ENCODE measurements at places on chromosomes 1 and 21.
A peak's percentile ranks its signal among the peaks of the same experiment; 100 is the strongest.

DNA sequence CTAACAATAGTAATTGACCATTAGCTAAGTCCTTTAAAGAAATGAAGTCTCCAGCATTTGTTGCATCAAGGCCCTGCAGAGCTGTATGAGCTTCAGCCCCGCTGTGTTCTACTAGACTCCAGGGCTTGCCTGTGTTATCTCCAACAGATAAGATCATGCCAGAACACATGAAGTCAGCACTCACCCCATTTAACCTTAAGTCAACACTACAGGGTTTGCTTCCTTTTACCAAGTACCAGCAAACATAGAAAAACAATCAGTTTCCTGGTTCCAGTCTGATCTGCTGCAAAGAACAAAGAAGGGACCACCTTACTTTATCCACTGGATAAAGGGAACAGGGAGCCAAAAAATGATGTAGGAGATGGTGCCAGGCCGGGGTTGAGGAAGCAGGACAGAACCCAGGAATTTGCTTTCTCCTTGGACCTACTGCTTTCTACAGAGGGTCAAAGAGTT, 41.3 kb upstream of the ENAH start:
- no peak for DNase-seq

GRCh38 chr1:47592296-47593012, 154.6 kb downstream of the FOXD2 start:
- no peak for DNase-seq

- no peak for DNase-seq
These were observed 42.8 kb downstream of the ACP6 start for GRCh38 chr1:147627435-147628110.

- no peak for DNase-seq
These were observed 105.8 kb downstream of the SLC16A1 start for GRCh38 chr1:112850034-112850757.

DNA sequence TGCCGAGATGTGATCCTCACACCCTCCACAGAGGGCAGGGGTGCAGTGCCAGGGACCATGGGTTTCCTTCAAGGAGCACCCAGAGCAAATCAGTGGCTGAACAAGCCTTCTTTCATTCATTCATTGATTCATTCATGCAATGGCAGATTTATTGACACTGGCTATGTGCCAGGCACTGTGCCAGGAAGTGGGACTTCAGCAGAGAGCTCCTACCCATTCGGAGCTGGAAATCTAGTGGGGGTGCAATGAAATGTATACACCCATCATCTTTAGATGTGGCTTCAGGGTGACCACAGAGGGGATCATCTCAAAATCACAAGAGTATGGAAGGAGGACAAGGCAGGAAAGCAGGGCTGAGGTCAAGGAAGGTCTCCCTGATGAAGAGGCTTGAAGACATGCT, 18.9 kb downstream of the SLC6A9 start:
- DNase-seq: no peak

DNA sequence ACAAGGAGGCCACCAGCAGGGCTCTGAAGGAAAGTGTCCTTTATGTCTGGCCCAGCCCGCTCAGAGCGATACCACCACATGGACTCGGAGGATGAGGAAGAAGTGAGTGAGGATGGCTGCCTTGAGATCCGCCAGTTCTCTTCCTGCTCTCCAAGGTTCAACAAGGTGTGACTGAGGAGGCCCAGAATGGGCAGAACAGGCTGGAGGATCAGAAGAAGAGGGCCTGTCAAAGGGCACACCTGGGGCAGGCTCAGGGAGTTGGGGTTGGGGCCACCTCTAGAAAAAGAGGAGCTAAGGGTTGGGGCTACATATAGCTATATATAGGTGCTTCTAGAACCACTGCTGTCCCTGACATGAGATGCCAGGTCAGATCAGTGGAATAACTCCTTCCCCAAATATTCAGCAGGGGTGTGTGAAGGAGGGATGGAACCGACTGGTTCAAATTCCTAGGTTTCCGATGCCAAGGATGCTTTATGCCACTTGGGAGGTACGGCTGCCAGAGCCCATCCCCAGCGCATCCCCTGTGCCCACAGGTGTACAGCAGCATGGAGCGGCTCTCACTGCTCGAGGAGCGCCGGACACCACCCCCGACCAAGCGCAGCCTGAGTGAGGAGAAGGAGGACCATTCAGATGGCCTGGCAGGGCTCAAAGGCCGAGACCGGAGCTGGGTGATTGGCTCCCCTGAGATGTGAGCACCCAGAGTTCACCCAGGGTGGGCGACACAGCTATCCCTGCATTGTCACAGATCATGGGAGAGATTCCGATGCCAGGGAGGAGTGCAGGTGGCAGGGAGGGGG, 102.2 kb downstream of the PIK3R3 start:
- no peak for DNase-seq

DNA sequence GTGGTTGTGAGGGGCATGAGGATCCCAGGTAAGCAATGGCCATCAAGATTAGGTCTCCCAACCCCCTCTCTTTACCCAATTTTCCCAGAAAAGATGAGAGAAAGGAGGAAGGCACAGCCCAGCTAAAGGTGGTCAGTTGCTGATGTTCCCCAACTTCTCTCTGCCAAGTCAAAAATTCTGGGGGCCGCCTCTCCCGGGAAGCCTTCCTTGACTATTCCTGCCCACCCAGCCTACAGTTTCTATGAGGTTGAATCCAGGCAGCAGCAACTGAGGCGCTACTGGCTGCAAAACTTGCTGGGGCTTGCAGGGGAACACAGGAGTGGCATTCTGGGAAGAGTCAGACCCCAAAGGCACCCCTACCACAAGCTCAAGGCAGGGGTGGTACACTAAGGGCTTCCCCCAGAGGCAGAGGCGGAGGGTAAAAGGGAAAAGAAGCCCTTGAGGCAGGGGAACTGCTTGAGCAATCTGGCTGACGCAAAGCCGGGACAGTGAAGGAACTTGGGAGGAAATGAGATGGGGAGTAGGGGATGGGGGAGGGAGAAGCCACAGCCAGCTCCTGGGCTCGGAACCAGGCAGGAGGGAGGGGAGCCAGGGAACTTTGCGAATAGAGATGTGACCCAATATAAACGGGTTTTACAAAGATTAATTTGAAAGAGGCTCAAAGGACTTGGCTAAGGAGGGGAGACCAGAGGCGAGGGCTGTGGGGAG, 31.2 kb downstream of the SDC3 start:
- DNase-seq: no peak

DNA sequence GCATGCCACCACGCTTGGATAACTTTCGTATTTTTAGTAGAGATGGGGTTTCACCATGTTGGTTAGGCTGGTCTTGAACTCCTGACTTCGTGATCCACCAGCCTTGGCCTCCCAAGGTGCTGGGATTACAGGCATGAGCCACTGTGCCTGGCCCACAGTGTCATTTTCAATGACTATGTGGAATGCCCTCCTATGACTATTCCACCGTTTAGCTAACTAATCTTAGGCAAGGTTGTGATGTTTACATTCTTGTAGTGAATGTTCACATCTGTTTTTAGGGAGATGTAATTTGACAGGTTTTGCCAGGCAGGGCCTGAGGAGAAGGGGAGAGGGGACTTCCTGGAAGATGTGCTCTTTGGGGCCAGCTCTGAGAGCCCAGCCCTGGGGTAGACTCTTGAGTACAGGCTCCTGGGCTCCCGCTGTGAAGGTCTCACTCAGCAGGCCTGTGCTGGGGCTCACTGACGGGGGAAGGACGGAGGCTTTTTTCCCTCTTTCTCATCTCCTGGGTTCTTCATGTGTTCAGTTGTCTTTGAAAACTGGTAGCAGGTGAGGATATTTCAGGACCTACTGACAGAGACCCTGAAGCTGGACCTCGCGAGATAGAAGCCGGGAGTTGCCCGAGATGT, 13.2 kb downstream of the COQ8A start:
- DNase-seq: no peak

- DNase-seq: no peak
These were observed 128.1 kb downstream of the SIK1 start for GRCh38 chr21:43298546-43299440.

DNA sequence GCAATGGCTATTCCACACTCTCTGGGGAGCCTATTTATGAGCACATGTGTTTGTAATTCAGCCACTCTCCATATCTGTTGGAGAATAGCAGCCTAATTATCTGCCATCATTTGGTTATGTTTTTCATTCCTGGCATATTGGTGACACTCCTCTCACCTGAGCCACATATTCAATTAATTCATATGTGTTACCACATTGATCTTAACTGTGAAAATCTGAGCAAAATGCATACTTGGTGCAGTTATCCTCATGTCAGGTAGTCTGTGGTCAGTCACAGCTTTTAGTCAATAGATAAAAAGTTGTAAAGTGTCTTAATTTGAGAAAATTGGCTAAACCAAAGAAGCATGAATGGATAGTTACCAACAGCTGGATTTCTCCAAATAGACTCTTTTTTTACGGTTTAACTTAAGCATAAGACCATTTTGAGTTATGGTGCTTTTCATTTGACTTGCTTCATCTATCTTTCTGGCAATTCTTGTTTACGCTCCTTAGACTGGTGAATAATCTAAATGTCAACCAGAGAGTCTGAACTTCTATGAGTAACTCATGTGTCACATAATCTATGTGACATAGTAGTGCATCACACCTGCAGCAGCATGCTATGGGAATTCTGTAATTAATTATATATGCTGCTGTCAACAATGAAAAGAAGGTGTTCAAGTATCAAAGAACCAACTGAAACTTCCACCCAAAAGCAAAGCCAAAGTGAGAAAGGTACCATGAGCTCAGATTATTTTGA, 187.7 kb upstream of the SGIP1 start:
- DNase-seq: no peak

GRCh38 chr21:26914557-26914956, 52.3 kb downstream of the ADAMTS5 start:
- DNase-seq: no peak

DNA sequence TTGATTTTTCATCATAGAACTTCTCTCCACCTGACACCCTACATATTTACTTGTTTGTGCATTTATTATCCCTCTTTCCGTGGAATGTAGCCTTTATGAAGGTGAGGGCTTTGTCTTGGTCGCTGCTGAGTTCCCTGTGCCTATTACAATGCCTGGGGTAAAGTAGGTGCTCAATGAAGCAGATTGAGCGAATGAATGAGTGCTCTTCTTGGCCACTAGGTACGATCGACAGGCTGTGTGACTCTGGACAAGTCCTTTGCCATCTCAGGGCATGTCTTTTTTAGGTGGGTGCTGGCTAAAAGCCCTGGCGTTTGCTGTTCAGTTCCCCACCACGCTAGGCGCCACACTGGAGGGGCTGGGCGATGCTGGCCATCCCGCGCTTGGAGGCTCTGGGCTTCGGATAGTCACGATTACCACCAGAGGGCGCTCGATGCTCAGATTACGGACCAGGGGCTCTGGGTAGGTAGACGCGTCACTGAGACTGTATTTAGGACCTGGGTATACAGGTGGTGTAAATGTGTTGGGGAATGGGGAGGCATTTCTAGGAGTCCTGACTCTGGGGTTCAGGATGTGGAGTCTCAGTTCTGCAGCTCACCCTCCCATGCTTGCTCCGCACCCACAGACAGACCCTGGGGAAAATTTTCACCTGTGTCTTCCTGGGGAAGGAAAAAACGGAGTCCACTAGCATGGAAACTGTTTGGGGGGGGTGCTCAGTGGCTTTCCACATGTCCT, 71.0 kb upstream of the CSF3R start:
- DNase-seq: peak; percentile 44

DNA sequence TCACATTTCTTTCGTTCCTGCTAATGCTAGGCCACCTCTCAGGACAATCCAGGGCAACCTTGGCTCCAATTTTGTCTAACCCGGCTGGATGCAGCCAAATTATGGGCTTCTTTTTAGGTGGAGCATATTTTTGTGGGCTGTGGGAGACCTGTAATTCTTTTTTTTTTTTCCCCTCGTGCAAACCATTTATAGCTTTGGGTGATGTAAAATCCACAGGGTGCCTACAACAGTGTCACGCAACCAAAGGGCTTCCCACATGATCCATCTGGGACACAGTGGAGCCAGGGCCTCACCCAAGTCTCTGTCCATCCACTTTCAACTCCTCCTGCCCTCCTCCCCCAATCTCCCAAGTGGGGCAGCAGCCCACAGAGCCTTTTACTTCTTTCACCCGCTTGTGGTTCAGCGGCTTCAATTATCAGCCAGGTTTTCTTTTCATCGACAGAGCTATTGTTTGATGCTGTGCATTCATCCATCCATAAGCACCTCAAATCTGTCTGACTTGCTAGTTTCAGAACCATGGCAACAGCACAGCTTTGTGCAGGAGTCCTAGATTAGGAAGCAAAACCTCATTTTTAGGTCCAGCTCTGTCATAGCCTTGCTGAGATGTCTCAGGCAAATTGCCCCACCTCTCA, 10.0 kb upstream of the OVAAL start:
- no peak for DNase-seq

- DNase-seq: no peak
These were observed 33.5 kb downstream of the SLC1A7 start for GRCh38 chr1:53108646-53109580.

DNA sequence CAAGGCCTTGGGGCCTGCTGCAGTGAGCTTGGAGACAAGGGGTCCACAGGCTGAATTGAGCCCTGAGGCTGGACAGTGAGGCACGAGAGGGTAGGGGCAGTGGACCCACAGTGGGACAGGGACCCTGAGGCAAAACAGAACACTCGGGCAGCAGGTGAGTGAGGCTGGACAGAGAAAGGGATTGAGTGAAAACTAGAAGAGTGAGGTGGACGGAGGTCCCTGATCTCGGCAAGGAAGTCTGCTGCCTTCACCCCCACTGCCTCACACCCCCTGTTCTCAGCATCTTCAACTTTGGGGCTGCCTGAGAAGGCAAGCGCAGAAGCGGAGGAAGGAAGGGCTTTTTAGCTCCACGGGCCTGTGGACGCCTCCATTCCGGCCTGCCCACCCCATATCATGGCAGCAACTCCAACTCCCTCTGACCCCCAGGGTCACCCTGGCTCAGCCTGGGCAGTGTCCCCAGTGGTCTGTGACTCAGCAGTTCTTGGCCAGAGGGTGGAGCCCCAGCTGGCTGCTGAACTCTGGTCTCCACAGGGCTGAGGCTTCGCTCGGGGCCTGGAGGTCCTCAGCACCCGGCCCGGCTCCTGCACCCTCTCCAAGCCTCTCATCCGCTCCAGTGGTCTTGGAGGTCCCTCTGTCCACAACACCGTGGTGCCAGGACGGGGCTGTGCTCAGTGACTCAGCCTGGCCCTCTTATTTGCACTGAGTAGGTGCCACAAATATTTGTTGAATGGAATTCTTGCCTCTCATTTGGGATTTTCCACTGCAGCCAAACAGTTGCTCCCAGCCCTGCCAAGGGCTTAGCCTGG, 60.0 kb upstream of the EPS8L3 start:
- DNase-seq: no peak

DNA sequence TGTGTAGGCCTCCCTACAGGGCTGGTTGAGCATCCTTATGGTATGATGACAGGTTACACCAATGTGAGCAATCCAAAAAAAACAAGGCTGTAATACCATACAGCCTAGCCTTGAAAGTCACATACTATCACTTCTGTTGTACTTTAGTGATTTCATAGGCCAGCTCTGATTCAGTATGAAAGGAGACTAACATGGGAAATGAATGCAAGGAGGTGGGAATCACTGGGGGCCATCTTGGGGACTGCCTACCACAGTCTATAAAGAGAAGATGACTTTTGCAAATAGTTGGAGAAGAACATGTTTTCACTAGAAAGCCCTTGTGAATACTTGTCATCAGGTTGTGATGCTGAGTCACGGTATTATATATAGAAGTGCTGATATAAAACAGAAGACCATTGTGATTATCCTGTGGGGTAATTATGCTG, 270.7 kb downstream of the S1PR1 start:
- DNase-seq: no peak

Measured in stimulated activated CD4-positive, alpha-beta T cell treated with anti-CD3 and anti-CD28 coated beads, Interleukin-1b, Interleukin-23, amount 100 ng/mL, for 1 hour (primary cell).